HCEC 1CT (cell line): ENCODE measurements at places on chromosomes 2 and 18.

GRCh38 chr2:210412660-210413059, 63.9 kb downstream of the LANCL1 start:
- no peak for DNase-seq

GRCh38 chr2:111898703-111899514, 502 bp downstream of the MERTK start:
- DNase-seq: no peak

DNA sequence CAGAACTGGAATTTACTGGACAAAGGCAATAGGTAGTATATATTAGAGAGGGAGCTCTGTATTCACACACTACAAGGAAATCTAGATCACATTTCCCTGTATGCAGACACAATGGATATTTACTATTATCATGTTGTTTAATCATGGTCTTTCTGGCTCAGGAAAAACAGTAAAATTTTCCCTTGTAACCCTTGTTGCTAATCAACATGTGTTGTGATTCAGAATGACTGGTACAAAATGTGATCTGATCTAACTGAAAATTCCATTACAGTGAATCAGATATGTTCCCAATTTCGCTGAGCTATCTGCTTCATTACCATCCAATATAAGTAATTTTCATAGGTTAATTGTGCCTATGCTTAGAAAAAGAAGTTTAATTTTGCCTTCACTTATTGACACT, 1109.7 kb downstream of the LRP1B start:
- peak; percentile 92 for DNase-seq

DNA sequence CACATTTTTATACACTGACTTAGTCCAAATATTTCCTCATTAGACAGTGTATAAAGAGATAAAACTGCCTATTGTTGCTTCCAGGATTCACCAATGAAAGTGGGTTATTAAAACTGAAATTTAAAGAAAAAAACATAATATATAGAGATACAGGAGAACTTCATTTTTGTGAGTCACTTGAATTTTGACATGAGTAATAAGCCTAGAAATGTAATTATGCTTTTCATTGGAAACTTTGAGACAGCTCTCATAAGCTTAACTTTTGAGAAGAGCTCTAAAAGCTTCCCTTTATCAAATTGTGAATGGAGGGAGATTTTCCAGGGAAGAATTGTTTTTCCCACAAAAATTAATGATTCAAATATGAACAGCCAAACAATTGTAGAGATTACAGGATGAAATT, 14.1 kb downstream of the DYNC2LI1 start:
- DNase-seq: no peak

DNA sequence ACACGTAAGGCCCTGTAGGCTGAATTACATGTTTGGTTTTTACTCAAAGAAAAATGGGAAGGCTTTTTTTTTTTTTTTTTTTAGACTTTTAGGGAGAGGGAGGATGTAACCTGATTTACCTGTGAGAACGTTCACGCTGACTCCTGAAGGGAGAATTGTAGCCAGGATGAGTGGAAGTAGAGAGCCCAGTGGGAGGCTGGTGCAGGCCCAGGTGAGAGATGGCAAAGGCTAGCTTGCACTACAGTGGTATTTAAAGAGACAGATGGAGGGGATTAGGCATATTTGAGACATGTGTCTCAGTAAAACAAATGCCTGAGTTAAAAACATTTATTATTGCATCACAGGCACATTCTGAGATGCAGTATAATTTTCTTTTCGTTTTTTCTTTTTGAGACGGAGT, 107.9 kb downstream of the CCDC85A start:
- no peak for DNase-seq

DNA sequence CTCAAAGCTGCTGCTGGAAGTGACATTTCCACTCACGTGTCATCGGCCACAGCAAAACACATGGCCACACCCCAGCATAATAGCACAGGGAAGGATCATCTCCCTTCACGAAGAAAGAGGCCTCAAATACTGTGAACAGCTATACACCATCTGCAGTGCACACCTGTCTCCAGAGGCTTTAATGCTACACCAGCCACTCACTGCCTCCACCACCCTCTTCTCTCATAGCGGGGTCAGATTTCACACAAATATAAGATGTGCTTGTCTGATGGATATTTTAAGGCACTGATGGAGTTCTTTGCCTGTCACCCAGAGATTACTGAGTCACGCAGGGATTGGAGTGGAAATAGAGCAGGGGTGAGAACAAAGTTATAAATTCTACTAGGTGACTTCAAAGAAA, 374.0 kb downstream of the ZNF516 start:
- DNase-seq: no peak

DNA sequence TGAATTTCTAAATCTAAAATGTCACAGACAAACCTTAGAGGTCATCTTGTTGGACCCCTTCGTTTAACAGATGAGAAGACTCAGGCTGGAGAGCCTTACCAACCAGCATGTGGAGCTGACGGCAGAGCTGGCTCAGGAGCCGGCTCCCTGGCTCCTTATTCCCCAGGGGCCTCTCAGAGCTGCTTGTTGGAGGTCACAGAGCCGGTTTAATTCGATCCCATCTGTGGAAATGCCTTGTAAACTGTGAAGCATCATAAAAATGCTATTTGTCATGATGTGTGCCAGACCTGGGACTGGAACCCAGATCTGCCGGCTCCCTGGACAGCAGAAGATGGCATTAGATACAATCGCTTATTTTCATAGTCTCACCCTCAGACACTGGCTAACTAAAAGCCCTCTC, 8.2 kb upstream of the CIB4 start:
- DNase-seq: no peak

- no peak for DNase-seq
Measured at GRCh38 chr2:126627643-126628042, 28.3 kb upstream of the GYPC start.

DNA sequence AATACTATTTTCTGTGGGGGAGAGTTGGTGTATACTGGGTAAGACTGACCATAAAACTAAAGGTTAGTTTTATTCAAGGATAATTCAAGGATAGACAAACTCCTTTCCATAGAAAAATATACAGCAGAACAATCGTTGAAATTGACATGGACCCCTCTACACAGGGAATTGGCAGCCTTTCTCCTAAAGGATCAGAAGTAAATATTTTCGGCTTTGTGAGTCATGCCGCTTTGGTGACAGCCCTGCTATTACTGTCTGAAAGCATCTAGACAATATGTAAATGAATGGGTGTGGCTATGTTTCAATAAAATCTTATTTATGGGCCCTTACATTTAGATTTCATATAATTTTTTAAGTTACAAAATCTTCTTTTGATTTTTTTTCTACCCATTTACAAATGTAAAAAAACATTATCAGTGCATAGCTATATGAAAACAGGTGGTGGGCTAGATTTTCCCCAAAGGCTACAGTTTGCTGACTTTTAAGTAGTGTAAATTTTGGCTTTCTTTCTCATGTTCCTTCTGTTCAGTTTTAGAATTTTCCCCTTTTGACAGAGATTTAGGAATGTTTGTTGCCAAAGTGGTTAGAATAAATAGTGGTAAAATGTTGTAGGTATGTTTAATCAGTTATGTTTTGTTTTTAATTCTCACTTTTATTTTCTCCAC, 270.6 kb downstream of the DCC start:
- no peak for DNase-seq

- no peak for DNase-seq
Measured at GRCh38 chr2:138831154-138831553, 51.0 kb upstream of the NXPH2 start.

DNA sequence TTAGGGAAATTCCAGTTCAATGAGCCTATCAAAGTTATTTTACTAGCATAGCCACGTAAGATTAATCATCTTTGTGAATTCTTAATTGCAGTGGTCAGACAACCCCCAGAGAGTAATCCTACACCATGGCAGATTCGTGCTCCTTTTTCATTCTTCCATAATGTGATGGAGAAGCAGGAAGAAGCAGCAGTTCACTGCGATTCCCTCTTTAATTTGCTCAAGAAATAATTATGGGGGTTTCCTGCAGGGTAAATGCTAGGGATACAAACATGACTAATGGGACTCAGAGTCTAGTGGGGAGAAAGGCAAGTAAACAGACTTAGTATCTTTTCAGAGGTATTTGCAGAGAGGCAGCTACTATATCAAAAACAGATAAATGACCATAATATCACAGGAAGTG, 175.8 kb upstream of the HNRNPA3 start:
- DNase-seq: no peak

GRCh38 chr2:177763531-177764265, 308.9 kb downstream of the PDE11A start:
- DNase-seq: peak; percentile 64

- peak; percentile 12 for DNase-seq
Measured at GRCh38 chr2:37232131-37232933, 874 bp downstream of the NDUFAF7 start.

- DNase-seq: peak; percentile 54
Measured at GRCh38 chr2:185208261-185208660, 530.3 kb upstream of the FSIP2 start.

DNA sequence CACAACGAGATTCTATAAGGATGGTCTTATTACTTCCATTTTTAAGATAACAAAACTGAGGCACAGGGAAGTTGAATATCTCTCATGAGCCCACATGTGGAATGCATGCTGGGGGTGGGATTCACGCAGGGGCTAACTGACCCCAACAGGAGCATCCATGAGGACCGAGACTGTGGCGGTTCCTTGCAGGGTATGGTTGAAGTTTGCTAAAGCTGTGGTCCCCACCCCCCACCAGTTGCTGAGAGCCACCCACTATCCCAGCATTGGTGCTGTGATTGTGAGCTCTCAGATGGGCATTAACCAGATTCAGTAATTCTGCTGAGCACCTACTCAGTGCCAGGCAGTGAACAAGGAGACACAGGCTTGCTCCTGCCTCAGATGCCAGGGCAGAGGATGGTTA, 116.0 kb upstream of the TEX51 start:
- DNase-seq: no peak

- peak; percentile 90 for DNase-seq
Measured at GRCh38 chr2:240991378-240992263, 6.8 kb upstream of the SNED1 start.

DNA sequence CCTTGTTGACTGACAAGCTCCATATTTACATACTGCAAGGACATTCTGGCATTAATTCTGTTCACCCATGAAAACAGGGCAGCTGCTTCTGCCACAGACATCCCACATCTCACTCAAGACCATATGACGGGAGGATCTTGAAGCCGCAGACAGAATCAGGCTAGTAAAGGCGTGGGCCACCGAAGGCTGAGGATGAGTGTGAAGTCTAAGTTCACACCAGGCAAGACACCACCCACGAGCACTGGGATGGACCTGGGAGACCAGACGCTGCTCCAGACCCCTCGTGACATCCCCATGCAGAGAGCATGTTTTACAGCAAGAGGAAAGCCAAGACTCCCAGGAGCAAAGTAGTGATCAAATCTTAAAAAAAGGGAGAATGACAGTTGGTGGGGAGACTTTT, 3.2 kb downstream of the FHL2 start:
- no peak for DNase-seq

DNA sequence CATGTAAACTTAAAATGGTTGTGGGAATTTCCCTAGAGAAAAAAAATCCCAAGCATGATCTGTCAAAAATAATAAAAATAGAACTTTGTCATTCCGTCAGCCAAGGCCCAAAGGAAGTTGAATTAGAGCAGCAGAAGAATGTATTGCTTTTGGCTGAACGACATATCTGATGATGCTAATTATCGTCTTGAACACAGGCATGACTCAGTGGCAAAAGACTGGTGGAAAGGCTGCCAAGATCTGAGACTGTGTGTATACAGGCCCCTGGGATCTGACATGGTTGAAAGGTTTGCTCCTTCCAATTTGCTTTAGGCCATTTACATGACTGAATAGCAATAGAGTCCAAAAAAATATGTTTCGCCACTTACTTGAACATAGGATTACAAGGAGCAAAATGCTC, 1057.1 kb upstream of the CRIM1 start:
- peak; percentile 1 for DNase-seq

GRCh38 chr2:28590496-28591301, 94.8 kb downstream of the PLB1 start:
- DNase-seq: no peak

DNA sequence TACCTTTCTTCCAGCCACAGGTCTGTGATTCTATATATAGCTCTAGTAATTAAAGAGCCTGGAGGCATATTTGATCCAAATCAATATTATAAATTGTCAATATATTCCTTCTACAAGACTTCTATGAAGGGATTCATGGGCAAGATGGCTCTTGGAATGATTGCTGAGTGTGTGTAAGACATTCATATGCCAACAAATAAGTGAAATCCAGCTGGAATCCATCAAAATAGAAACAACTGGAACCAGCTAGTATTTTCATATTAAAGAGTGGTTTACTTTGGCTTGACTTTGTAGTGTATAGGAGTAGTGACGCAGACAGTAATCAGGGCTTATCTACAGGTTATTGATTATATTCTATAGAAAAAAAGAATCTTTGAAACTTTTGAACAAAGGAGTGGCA, 83.4 kb downstream of the CALCRL start:
- DNase-seq: no peak

DNA sequence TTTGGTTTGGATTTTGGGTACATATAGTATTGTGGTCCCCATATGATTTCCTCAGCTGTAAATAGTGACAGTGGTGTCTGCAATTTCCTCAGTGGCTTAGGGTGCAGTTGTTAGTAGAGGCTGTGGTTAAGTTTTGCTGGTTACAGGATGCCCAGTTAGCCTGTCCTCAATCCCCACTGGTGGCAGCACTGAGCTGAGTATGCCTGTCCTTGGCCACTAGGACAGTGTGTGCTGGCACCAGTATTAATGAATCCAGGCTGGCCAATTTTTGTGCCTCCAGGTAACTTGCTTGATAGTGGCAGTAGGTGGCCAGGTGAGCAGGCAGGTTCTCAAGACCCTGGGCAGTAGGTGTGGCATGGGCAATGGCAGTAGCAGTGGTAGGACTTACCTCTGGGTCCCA, 973.1 kb downstream of the TMEM182 start:
- DNase-seq: no peak

- no peak for DNase-seq
Measured at GRCh38 chr2:111221701-111222100, 101.0 kb downstream of the BCL2L11 start.

- no peak for DNase-seq
Measured at GRCh38 chr2:15127876-15128275, 433.3 kb downstream of the NBAS start.

DNA sequence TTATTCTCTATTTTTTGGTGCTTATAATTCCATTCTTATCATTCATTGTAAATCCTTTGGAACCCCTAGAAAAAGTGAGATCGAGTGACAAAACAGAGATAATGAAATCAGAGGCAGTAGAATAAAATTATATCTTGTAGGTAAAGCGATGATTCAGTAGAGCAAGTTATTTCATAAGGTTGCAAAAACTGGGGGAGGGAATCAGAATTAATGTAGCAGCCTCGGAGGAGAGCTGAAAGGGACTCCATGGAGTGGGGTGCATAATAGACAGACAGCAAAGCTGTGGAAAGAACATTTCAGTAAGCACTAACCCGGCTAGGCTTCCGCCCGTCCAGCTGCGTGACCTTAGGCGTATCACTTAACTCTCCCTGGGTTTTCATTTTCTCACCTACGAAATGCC, 289.7 kb downstream of the EN1 start:
- DNase-seq: no peak

DNA sequence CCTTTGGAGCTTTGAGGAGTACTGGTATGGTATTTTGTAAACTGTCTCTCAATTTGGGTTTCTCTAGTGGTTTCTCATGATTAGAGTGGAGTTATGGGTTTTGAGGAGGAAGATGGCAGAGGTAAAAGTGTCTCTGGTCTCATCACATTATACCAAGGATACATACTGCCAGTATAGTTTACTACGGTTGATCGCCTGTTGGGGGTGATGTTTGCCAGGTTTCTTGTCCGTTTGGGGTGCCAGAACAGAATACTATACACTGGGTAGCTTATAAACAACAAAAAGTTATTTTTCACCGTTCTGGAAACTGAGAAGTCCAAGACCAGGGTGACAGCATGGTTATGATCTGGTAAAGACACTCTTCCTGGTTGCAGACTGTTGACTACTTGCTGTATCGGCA, 293.7 kb downstream of the NYAP2 start:
- DNase-seq: no peak

GRCh38 chr2:216698895-216699294, 3.5 kb upstream of the IGFBP5 start:
- peak; percentile 56 for DNase-seq
